ENCODE measurements at places on chromosomes 4 and X.

DNA sequence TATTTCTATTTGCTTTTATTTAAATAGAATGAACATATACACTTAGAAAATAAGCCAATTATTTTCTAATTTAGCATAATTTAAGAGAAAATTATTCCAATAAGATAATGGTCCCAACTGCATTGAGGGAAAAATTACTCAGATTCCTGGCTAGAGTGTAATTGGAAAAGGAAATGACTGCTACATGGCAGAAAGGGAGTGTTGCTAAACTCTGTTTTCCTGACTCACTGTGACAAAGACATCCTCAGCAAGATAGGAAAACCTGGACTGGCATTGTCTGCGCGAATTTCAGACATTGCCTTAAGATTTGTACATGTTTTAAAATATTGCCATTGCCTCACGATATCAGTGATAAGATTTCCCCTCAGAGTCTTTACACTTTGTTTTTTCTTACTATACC, 8.2 kb downstream of the TNIP3 start:
- DNase-seq, result no peak

DNA sequence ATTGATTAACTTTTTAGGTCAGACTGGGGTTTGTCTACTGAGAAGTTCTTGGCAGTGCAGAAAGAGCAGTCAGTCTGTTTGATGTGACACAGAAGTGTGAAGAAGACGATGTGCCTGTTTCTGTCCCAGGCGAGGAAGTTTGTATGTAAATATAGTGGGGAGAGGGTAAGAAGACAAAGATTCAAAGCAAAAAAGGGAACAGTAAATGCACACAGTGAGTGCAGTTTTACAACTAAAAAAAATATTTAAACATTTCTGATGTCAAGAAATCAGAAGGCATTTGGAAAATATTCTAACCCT, 264.9 kb downstream of the RAPGEF2 start:
- no peak for DNase-seq

DNA sequence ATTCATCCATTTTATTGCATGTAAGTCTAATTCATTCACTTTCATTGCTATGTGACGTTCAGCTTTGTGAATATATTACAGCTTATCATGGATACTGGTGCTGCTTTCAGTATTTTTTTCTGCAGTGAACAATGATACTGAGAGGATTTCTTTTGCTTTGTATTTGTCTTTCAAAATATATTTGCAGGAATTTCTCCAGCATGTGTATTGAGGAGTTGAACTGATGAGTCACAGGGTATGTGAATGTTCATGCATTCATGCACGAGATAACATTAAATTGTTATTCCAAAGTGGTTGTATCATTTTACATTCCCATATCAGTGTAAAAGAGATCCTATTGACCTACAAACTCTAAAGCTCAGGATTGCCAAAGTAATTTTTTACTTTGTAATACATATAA, 283.8 kb upstream of the ARSJ start:
- no peak for DNase-seq

- peak; percentile 68 for DNase-seq
These were observed 63.5 kb downstream of the GPC3 start for GRCh38 chrX:133921764-133922389.

GRCh38 chr4:156293657-156294297, 340.1 kb upstream of the CTSO start:
- no peak for DNase-seq

DNA sequence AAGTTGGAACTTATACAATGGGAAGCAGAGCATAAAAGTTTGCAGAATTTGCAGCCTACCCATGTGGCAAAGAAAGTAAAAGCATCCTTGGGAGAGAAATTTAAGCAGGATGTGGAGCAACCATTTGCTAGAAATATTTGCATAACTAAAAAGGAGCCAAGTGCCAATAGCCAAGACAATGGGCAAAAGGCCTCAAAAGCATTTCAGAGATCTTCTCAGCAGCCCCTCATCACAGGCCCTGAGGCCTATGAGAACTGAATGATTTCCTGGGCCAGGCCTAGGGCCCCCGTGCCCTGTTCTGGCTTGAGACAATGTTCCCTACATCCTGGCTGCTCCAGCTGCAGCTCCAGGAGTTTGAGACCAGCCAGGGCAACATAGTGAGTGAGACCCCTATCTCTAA, 25.3 kb upstream of the RAB28 start:
- no peak for DNase-seq

DNA sequence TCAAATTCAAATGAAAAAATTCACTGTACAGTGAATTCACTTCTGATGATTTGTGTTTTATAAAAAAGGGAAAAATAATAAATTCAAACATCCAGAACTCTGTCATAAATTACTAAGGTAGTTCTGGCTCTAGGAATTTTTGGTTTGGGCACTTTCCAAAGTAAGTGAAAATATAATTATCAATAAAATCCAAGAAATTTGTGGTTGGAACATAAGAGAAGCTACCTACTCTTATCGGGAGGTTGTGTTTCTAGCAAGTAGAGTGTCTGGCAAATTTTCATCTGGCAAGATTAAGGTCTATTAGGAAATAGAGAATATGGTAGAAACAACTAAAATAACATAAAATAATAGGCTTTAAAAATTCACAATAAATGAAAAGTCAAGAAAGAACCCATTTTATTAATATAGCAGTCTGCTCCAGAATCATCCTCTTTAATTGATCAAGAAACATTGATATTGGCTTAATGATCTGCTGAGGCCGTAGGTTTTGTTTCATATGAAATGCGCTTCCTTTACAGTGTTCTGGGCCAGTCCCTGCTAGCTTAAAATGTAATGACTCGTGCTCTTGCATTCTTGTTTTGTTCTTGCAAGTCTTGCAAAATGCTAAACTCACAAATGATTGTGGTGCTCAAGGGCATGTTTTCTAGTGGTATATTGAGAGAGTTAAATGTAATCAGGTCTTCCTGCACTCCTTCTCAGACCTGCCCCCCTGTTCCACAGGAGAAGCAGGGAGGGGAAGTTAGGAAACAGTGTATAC, 331.4 kb downstream of the RAPGEF2 start:
- DNase-seq, result no peak

- no peak for DNase-seq
These were observed 51.1 kb upstream of the PPP2R3B start for GRCh38 chrX:437661-438390.

GRCh38 chr4:10354746-10355145, 102.5 kb downstream of the ZNF518B start:
- no peak for DNase-seq

- no peak for DNase-seq
These were observed 597.5 kb downstream of the RPA4 start for GRCh38 chrX:97481228-97481627.

- DNase-seq, result no peak
These were observed 365.0 kb downstream of the GPM6A start for GRCh38 chr4:175447016-175447415.

- no peak for DNase-seq
These were observed 484.5 kb downstream of the PDGFC start for GRCh38 chr4:156487107-156487506.

GRCh38 chr4:179027569-179027968, 1585.3 kb upstream of the AGA start:
- DNase-seq, result no peak

All from body of pancreas (tissue), 4 donors.